Activated CD4-positive, alpha-beta memory T cell treated with anti-CD3 and anti-CD28 coated beads, Interleukin-2, amount 10 ng/mL, durations not matched to agents 7 days and 5 days (primary cell): ENCODE measurements at places on chromosomes 5 and 9. TPM values are rescaled to one million over a fixed set of nuclear protein-coding genes. Genes with fewer than 3 reads are reported as not detected.

- peak; percentile 24 for DNase-seq
These were observed 608 bp downstream of the ELOVL7 start for GRCh38 chr5:60843386-60843935.

The WWC1 gene
- total RNA-seq: not detected

DNA sequence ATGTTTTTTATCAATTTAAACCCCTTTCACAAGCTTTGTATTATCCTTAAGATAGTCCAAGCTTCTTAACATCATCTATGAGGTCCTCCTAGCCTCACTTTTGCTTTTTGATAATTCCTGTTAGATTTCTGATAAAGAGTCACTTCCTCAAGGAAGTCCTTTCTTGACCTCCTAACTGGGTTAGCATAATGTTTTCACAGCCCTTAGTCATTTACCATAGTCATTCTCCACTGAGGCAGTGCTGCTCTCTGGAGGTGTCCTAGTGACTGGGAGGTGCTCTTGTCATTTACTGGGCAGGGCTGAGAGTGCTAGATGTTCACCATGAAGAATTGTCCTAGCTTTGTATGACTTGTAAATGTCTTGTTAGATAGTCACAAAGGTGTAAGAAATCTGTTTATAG is 26.4 kb downstream of the TNPO1 start:
- no peak for DNase-seq

GRCh38 chr9:92974161-92974661 is 26.9 kb downstream of the FGD3 start:
- no peak for DNase-seq

The FOXD1 gene
- total RNA-seq: 0.38 TPM

The SAXO1 gene
- total RNA-seq: not detected

The FLT4 gene
- total RNA-seq: 0.38 TPM

GRCh38 chr5:133708331-133708850 is 96.0 kb upstream of the FSTL4 start:
- no peak for DNase-seq

- DNase-seq: no peak
These were observed 6.7 kb upstream of the LCN2 start for GRCh38 chr9:128142596-128142995.

The MAMDC2 gene
- not detected for total RNA-seq

- no peak for DNase-seq
These were observed 89.6 kb downstream of the KIF4B start for GRCh38 chr5:155103146-155103545.

DNA sequence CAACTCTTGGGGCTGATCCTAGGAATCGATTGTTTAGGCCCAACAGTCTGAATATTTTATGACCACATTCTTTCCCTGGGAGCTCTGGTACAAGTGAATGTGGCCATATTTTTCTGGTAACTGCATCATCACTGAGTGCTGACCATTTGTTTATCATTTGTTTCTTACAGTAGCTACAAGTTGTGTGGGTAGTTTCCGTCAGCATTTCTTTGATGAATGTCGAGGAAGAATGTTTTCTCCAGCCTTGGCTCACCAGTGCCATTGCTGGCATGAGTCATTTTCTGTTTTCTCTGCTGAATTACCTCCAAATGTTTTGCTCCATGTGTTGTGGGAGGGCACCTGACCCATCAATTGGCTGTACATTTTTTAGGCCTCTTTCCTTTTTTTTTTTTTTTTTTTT is 14.1 kb upstream of the CARD19 start:
- DNase-seq: no peak

DNA sequence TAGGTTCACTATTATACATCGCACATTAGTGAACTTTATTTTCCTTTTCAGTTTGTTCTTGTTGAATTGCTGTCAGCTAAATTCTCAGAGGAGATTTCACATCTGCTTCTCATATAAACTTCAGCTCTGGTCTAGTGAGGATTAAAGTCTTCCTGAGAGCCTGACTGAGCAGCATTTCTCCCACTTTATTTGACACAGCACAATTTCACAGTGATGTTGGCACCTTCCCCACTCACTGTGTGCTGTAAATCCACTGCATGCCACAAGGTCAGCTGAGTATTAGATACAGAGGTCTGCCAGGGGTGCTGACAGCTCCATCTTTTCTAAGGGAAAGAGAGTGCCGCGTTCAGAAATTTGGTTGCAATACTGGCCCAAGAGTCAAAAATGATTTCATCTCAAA is 567.4 kb downstream of the PRR16 start:
- no peak for DNase-seq

DNA sequence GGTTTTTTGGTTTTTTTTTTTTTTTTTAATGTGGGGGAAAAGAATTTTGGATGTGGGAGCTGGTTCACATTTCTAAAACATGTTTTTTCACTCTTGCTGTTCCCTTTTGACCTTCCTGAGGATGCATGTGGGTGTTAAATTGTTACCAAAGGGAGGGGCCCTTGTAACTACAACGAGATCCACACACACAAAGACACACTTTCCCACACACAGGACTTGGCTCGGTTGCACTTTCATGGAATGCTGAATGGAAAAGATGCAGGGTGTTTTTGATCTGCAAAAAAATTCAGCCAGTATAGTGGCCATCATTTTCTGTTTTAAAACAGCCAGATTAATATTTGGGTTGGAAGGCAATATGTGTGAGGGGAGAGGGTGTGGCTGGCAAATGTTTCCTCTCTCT is 576.9 kb downstream of the EBF1 start:
- DNase-seq: no peak
